ENCODE measurements at places on chromosomes 1 and 21. TPM values are rescaled to one million over a fixed set of nuclear protein-coding genes. Genes with fewer than 3 reads are reported as not detected.

- no peak for DNase-seq
Measured at GRCh38 chr1:229003233-229004031, 267.5 kb upstream of the RAB4A start.

The S100A7 gene
- total RNA-seq: not detected

The ANKRD65 gene
- 3.1 TPM for total RNA-seq

GRCh38 chr1:46508757-46509156 lies 19.1 kb downstream of the DMBX1 start:
- DNase-seq: no peak

- DNase-seq: no peak
Measured at GRCh38 chr1:198680174-198680875, 41.5 kb downstream of the PTPRC start.

The FAM163A gene
- 0.46 TPM for total RNA-seq

GRCh38 chr21:28099001-28099705 lies 893.5 kb downstream of the LTN1 start:
- no peak for DNase-seq

- DNase-seq: peak; percentile 61
Measured at GRCh38 chr1:110150330-110151174, at the start of gene SLC6A17. Gene SLC6A17, plus strand, starts transcription at chr1:110150494. Its CDS starts 16,436 bp downstream, at chr1:110166930.

- DNase-seq: peak; percentile 55
Measured at GRCh38 chr1:151540982-151541377, 871 bp downstream of the TUFT1 start.

GRCh38 chr1:170586321-170587252 lies 54.6 kb downstream of the GORAB start:
- DNase-seq: no peak

The KCNE2 gene
- total RNA-seq: not detected

DNA sequence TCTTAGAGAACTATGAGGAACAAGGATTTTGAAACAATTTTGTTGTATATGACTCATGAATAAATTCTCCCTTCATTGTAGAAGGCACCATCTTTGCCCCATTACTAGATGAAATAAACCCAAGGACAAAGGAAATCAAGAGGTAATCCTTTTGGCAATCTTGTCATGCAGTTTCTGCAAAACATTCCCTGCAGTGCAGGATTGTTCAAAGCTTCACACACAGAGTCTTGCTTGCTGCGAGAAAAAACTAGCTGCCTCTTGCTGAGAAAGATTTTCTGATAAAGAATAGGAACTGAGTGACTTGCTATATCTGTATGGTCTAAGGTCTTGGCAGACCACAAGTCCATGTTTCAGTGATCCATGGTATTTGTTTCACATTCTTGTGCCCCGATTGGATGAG lies 657.4 kb upstream of the ADGRL4 start:
- DNase-seq: no peak

The MPL gene
- not detected for total RNA-seq

DNA sequence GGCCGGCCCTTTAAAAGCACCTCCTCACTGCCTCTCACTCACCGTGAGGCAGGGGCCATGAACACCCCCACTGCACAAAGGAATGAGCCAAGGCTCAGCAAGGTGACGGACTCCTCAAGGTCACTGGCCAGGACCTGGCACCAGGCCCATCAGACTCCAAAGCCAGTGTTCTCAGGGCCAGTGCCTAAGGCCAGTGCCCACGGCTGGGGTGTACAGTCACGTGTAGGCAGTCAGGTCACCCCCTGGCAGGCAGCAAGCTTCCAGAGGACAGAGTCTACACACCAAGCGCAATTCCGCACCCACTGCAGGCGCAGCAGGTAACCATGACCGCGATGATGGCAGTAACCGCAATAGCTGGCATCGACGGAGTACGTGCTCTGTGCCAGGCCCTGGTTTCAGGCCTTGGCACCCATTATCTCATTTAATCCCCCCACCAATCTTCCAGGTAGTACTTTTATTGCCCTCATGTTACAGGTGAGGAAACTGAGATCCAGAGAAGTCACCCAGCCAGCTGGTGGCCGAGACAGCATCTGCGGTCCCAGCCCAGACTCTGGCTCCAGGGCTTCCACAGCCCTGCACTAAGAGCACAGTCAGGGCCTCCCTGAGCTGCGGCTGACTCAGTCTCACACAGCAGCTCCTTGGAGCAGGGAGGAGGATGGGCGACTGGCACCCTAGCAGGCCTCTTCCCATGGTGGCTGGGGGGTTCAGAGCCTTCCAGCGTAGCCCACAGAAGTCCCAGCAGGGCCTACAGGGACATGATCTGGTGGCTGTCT lies 27.0 kb downstream of the RAP1GAP start:
- no peak for DNase-seq

The AIDA gene
- total RNA-seq: 91.1 TPM

DNA sequence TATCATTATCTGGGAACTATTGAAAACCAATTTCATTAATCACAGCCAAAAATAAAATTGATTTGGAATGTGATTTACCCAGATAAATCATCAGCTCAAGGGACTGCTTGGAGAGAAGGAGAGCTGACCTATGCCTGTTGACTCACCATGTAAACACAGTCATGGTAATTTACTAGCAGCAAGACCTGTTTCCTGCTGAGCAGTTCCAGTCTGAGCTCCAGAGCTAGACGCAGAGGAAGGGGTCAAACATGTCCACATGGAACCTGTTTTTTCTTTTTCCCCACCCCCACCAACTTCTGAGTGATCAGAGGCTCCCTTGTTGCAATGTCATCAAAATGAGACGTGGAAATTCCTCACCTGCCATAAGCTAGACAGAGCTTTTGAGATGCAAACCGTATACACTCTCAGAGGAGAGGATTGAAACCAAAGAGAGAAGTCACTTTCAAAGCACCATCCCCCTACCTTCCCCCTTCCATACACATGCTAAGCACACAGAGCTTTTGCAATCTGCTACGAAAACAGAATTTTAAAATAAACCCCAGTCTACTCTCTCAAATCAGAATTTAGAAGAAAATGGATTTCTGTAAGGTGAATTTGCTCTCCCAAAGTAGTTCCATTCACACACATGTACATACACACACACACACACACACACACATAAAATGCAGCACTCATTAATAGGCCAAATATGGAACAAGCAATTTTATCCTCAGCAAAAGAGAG lies 55.9 kb upstream of the PTGFRN start:
- peak; percentile 67 for DNase-seq

DNA sequence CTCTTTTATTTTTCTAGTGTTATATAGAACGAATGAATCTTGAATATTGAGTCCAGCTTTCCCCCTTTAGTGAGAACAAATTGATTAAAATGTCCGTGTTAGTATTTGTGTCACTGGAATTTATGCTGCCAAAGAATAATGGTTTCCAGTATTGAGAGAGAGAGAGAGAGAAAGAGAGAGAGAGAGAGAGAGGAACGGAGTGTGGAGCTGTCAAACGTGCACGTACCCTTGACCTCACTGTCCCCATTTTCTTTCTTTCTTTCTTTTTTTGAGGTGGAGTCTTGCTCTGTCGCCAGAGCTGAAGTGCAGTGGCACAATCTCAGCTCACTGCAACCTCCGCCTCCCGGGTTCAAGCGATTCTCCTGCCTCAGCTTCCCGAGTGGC lies 70.9 kb upstream of the GREM2 start:
- DNase-seq: no peak

GRCh38 chr21:44579056-44579832 lies 1.2 kb downstream of the KRTAP10-5 start:
- peak; percentile 22 for DNase-seq

GRCh38 chr1:183241471-183241870 lies 55.4 kb downstream of the LAMC2 start:
- DNase-seq: no peak
